ENCODE measurements at places on chromosomes 7 and 10.

DNA sequence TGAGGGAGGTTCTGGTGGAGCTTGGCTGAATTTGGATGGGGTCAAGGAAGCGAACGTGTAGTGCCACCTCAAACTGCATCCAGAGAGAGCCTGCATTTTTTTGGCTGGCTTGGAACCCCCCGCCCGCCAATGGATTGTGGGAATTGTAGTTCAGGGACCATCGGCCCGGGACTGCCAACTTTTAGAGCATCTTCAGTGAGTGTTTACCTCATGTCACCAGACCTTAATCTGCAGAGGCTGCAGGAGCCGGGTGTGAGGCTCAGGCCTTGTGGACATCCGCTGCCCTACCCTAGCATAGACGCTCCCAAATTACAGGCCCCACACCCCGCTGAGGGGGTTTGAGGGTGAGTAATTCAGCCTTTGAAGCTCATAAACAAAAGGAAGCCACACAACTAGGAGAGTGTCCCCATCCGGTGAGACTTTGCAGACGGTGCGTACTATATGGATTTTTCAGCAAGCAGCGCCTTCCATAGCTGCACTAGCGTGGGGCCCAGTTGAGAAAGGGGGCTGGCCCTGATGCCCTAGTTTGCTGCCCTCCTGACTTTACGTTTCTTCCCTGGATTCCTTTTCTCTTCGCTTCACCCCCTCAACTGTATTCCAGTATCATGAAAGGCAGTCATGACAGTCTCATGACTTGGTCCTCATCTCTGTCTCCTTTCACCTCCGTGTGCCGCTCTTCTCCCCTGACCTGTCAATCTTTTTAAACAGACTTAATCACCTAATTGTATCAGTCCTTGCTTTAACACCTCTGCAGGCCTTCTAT, 717 bp downstream of the CNPY4 start:
- peak; percentile 48 for DNase-seq

GRCh38 chr7:137757146-137757925, 89.4 kb downstream of the DGKI start:
- no peak for DNase-seq

DNA sequence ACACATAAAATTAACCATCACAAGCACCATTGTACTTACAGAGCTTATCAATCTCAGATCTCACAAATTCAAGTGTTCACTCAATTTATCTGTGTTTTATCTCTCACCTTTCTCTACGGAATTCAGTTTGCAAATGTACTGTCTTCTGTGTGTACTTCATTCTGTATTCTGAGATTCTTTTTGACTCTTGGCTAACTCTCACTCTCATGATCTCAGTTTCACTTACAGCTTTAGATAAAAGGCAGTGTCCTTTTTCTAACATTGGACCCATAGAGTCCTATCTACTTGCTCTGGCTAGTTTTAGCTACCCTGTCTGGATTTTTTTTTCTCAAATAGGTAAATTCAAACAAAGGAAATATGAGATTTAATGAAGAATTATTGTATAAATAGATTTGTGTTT, 176.0 kb downstream of the CCDC7 start:
- DNase-seq, result no peak

DNA sequence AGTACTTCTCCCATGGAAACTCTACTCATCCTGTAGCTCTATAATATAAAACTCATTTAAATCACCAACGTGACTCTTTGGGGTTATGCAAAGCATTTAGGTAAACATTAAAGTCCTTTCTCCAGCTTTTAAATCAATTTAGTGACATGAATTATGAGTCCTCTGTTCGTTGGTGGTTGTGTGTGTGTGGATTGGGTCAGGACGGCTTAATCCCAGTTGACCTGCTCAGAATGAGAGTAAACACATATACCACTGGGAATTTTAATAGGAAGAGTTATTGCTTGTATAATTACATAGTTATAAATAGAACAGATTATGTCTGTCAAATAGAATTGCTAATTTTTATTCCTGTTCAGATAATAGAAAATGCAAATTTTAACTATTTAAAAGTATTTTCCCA, 30.7 kb upstream of the ADCY1 start:
- no peak for DNase-seq

DNA sequence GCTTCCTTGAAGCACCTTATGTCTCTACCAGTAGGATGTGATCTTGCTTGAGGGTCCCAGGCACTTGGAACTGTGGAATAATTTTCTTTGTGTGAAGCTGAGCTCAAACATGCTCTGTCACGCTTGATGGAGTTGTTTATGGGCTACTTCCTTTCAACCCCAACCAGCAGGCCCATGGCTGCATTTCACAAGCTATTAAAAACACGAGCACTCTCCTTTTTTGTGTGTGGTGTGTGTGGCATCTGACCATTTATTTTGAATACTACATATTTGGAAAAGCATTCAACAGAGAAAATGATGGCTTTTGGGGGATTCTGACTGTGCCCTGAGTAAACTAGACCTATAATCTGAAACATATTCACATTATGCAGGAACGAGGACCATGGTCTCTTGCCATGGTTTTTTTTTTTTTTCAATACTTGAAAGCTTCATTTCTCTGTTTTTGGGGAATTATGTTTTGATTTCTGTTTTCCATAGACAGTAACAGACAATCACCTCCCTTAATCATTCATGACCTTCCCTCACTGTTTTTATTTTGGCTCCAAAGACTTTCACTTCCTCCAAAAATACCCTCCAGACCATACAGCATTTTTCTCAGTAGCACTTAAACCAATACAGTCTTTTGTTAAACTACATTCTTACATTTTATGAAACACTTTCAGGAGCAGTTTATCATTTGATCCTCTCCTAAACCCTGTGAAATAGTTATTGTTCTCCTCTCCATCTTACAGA, 233.6 kb upstream of the BMPER start:
- DNase-seq, result peak; percentile 18

- DNase-seq, result no peak
Observed at GRCh38 chr7:74606909-74607510, 50.5 kb upstream of the GTF2I start.

DNA sequence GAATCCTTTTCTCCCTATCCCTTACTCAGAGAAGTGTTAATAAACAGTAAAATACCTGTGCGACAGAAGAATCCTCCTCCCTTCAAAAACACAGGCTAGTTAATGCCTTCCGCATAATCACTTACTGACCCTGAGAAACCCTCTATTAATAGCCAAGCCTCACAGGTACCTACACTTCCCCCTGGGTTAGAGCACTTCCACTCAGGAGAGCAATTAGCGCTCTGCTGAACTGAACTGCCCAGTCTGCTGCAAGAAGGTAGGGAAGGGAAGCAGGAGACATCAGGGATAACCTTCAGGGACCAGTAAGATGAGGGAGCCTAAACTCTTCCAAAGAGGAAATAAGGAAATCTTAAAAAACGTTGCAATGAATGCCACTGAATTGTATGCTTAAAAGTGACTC, 39.6 kb downstream of the KIAA1549 start:
- DNase-seq, result no peak

GRCh38 chr10:113899952-113900598, 45.6 kb downstream of the NHLRC2 start:
- DNase-seq, result no peak
